ENCODE measurements at places on chromosomes 5 and 9. TPM values are rescaled to one million over a fixed set of nuclear protein-coding genes. Genes with fewer than 3 reads are reported as not detected.

DNA sequence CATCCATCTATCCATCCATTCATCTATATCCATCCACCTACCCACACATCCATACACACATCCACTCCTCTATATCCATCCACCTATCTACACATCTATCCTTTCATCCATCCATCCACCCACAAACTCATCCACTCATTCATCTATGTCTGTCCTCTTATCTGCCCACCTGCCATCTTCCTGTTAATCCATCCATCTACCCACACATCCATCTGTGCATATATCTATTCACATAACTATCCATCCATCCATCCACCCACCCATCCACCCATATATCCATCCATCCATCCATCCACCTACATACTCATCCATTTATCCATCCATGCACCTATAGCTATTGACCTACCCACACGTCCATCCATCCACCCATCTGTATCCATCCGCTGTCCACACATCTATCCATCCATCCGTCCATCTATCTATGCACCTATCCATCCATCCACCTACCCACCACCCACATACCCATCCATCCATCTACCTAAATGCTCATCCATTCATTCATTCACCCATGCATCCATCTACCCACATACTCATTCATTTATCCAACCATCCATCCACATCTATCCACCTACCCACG is 182.1 kb upstream of the TBC1D2 start:
- DNase-seq = no peak
- H3K27ac ChIP-seq = no peak overlapping the region
- no peaks in the 10 kb centered on the region for H3K27me3 ChIP-seq
- H3K4me3 ChIP-seq = no peak overlapping the region
- H3K4me1 ChIP-seq = no peaks in the 10 kb centered on the region

DNA sequence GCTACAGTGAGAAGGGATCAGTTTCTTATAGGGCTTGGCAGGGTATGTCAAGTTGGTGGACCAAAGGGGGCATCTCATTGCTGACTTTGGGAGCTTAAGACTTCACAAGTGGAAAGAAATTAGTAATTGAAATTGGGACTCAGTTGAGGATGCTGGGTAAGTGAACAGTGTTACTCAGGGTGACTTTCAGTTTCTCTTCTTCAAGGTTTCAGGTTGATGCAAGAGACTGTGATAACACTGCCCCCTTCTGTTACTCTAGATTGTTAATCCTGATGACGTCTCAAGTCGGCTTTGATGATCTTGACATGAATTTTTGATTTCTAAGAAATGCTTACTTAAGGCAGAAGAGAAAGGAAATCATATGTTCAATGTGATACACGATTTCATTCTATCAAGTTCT is 21.3 kb downstream of the KCTD16 start:
- no peaks in the 10 kb centered on the region for H3K36me3 ChIP-seq
- H3K27ac ChIP-seq = no peak overlapping the region
- H3K27me3 ChIP-seq = no peaks in the 10 kb centered on the region
- DNase-seq = no peak
- no peaks in the 10 kb centered on the region for H3K4me1 ChIP-seq

DNA sequence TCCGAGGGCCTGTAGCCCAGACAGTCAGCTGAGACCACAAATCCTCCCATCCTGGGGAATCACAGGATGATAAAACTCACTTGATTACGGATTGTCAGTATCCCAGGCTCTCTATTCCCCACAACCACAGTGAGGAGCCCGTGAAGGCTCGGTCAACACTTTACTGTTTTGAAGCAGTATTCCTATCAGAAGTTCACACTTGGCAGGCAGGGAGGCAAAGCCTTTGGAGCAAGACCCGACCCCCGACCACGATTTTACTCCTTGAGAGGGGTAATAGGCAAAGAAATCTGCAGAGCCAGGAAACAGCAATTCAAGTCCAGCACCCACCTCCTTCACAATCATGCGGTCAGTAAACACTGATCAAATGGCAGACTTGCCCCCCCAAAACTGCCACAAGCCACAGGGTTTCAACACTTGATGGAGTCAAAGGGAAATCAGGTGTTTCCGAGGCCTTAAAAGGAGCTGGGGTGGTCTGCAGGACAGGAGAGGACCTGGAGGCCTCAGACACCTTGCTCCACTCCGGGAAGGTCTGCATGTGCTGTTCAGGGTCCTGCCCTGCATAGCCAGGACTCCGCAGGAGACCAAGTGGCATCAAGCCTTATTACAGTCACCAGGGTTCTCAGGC is 25.2 kb downstream of the BICD2 start:
- H3K4me1 ChIP-seq = peaks cover 93% of the 10 kb centered on the region
- no peaks in the 10 kb centered on the region for H3K36me3 ChIP-seq
- H3K27ac ChIP-seq = peak overlapping the region; percentile 82

GRCh38 chr9:38145526-38146053 is 76.6 kb upstream of the SHB start:
- no peak overlapping the region for H3K27ac ChIP-seq
- peaks cover 3% of the 10 kb centered on the region for H3K27me3 ChIP-seq
- H3K36me3 ChIP-seq = no peaks in the 10 kb centered on the region
- peaks cover 17% of the 10 kb centered on the region for H3K4me1 ChIP-seq
- DNase-seq = no peak

- no peak for DNase-seq
- no peaks in the 10 kb centered on the region for H3K27me3 ChIP-seq
- H3K4me1 ChIP-seq = peaks cover 11% of the 10 kb centered on the region
These were observed 157.6 kb upstream of the KLF4 start for GRCh38 chr9:107647141-107647540.

Gene IL13
- not detected for total RNA-seq

All from heart right ventricle (tissue), 16 donors.